ENCODE measurements at places on chromosomes 2 and 18.

DNA sequence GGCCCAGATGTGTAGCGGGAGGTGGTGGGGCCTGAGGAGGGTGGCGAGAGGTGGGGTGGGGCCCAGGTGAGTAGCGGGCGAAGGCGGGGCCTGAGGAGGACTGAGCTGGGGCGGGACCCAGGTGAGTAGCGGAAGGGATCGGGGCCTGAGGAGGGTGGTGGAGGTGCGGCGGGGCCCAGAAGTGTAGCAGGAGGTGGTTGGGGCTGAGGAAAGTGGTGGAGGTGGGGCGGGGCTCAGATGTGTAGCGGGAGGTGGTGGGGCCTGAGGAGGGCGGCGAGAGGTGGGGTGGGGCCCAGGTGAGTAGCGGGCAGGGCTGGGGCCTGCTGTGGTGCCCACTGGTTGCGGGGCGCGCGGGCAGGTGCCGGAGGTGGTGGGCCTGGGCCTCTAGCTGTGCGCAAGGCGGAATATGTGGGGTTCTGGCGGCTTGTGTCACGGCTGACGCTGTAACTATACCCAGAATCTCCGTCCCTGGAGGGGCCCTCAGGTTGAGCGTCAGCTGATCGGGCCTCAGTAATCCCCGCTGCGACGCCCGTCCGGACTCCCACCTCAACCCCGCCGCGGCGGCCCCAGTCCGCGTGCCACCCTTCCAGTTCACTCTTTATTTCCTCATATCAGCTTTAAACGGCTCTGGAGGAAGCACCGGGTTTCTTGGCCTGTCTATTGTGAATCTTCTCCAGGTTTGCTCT lies 866 bp upstream of the SF3B6 start:
- no peak for DNase-seq

GRCh38 chr2:95345081-95345562 lies 48.0 kb downstream of the KCNIP3 start:
- DNase-seq, result no peak

DNA sequence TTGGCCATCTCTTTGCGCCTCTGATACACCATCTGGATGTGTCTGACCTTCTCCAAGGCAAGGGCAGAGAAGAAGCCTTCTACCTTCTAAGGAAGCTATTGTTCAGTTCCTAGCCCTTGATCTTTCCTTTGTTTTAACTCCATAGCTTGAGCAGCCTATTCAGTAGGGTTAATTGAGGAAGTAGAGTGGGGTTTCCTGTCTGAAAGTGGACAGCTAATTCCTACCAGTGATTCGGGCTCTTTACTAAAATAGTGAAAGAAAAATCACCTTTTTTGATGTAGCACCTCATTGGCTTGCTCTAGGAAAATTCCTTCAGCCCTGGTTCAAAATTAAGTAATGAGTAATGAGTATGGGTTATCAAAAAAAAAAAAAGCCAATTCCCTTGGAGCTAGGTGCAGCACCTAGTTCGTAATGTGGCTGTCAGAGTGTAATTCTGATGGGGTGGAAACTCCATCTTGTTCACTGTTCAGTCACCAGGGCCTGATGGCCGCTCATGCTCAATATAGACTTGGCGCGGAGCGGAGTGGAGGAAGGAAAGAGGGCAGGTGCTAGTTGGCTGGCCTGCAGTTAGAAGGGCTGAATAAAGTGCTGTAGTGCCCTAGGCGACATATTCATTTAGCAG lies 2.9 kb upstream of the MGAT5 start:
- DNase-seq, result no peak

DNA sequence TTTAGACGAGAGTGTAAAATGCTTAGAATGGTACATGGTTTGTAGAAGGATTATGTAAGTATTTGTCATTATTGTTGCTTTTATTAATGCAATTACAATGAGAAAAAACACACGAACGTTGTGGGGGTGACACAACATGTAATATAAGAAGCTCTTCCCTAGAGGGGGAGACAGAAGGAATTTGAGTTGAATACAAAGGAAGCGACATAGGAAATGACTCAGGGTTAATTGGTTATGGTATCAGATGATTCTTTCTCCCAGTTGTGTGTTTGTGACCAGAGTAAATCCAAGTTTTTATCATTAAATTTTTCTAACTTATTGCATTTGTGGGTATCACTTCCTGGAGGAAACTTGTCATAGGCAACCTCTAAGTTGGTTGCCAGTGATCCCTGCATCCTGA lies 625.6 kb upstream of the CDH2 start:
- DNase-seq, result no peak

DNA sequence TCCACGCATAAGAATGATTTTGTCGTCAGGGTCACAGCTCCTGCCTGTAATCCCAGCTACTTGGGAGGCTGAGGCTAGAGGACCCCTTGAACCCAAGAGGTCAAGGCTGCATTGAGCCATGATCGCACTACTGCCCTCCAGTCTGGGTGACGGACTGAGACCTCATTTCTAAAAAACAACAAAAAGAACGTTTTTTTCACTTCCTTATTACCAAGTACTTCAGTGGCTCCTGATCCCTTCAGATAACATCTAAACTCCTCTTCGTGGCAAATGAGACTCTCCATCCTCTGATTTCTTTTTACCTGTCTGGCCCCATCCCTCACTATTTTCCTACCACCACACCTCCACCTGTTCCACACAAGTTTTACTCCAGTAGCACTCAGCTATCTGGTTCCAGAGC lies 105.4 kb upstream of the TLK1 start:
- no peak for DNase-seq

GRCh38 chr2:210195101-210195852 lies 24.1 kb upstream of the KANSL1L start:
- DNase-seq, result peak; percentile 50

GRCh38 chr2:37976411-37976810 lies 51.3 kb downstream of the RMDN2 start:
- no peak for DNase-seq

GRCh38 chr2:68726608-68727367 lies 7.8 kb upstream of the ARHGAP25 start:
- peak; percentile 76 for DNase-seq

GRCh38 chr2:168992591-168993349 lies 38.4 kb downstream of the ABCB11 start:
- no peak for DNase-seq

DNA sequence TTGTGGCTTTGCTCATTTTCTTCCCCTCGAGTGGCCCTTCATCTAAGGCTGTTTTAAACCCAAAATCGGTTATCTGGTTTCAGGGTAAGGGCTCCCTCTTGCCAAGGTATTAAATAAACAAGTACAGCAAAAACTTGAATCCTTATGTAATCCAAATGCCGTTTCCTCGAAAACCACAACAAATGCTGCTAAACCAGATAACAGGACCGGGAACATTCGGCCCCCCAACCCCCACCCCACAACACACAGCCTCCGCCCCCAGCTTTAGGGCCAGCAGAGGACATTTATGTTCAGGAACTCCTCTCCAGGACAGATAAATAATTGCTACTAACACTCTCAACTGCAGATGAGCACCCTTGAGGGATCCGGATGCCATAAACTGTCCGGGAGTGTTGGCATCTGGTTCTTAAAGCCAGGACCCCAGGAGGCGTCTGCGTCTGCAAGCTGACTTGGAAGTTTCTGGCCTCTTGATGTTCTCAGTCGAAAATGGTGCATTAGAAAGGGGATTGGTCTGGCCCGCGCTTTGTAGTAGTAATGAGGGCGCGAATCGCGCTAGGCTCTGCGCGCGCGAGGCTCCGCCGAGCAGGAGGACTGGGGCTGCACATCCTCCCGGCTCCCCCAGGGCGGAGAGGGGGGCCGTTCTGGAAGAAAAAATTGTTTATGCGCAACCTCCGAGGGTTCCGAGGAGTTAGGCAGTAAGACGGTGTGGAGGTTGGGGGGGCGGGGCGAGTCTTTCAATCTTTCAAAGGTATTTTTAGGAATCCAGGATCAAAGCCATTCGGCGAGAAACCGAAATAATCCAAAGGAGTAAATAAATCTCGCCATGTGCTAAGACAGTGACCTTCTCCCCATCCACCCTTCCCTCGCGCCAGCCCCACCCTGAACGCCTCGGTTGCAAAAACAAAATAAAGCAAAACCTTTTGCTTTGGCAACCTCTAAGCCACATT lies 3.9 kb upstream of the ID2 start:
- peak; percentile 30 for DNase-seq

DNA sequence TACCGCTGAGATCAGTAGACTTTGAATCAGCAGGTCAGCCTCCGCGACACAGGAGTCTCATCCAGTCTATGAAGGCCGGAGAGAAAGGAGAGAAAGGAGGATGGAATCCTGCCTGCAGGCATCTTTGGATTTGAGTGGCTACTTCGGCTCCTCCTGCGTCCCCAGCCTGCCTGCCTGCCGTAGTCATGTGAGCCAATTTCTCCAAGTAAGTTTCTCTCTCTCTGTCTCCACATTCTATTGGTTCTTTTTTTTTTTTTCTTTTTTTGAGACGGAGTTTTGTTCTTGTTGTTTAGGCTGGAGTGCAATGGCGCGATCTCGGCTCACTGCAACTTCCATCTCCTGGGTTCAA lies 16.7 kb downstream of the PDCD1 start:
- DNase-seq, result no peak

GRCh38 chr2:10559101-10559500 lies 111.0 kb upstream of the ODC1 start:
- no peak for DNase-seq

- no peak for DNase-seq
Observed at GRCh38 chr2:25312958-25313710, 28.6 kb downstream of the DNMT3A start.

DNA sequence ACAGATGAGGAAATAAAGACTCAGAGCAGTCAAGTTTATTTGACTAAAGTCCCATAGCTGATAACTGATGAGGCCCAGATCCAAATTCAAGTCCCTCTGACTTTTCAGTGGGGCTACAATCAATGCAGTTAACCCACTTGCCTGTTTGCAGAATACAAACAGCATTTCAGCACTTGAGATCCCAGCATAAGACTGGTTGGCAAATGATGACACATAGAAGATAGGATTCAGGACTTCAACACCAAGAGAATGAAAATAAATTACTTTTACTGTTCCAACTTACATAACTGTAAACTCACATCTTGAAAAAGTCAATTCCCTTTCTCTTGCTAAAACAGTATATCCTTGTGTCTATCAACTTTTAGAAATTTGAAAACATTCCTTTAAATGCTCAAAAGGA lies 61.2 kb downstream of the CCDC93 start:
- DNase-seq, result no peak

- no peak for DNase-seq
Observed at GRCh38 chr18:29041976-29042375, 865.0 kb upstream of the CDH2 start.

DNA sequence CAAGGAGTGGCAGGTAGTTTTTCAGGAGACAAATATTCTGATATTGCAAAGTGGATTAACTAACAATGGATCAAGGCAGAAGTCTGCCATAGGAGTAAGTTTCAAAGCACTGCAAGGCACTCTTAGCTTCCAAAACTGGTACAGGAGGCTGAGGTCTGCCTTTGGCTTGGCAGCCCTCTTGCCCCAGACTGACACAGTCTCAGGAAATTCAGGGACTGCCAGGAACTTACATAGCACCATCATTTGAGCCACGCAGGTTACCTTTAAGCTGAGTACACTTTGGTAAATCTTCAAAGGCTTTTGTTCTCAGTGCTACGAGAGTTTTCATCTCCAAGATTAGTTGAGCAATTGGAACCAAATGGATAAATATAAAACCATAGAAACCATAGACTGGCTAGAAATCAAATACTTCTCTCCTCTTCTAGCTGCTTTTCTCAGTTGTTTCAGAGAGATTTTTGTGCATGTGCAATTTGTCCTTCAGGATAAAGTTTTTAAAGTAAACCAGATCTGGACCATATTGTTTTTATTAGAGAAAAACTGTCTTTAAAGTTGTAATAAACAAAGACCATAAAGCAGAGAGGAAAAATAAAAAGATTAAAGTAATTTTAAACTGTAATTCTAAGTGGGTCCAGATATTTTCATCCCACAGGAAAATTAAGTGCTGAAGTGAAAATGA lies 18.8 kb downstream of the ANKRD29 start:
- DNase-seq, result no peak

- DNase-seq, result no peak
Observed at GRCh38 chr2:159133797-159134196, 152.7 kb downstream of the WDSUB1 start.

DNA sequence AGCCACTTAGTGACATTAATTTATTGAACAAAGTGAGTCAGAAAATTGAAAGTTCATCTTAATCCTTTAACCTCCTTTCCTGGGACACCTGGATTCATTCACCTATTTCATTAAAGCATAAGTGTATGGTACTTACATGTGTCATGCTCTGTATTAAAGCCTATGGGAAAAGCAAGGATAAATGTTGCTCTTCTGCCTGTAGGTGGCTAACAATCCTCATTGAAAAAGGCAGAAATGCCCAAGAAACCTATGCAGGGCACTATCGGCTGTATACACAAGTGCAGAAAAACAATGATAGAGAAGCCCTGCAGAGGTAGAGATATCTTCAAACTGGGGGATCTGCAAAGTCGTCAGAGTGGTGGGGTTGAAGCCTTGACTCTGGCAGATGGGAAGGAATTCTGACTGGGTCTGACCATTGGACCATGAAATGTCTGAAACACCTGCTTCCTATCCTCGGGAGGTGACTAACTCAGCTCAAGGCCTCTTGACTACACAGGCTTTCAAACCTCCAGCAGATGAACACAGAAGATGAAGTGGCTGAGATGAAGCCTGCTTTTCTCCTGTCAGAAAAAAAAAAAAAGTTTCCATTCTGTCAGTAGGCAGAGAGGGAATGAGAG lies 83.1 kb downstream of the DCC start:
- no peak for DNase-seq

DNA sequence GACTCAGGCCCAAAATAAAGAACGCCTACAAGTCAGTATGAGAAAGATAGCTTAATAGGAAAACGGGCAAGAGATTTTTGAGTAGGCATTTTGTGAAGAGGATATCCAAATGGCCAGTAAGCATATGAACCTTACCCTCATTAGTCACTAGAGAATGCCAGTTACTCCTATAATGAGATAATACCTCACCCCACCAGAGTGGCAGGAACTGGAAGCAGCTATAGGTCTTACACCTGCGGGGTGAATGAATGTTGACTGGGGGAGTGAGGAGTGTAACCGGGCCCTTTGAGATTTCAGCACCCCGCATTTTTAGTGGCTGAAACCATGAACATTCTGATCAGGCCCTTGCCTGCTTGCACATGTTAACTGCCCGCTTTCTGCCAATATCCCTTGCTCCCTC lies 7.5 kb upstream of the PTPN2 start:
- no peak for DNase-seq

DNA sequence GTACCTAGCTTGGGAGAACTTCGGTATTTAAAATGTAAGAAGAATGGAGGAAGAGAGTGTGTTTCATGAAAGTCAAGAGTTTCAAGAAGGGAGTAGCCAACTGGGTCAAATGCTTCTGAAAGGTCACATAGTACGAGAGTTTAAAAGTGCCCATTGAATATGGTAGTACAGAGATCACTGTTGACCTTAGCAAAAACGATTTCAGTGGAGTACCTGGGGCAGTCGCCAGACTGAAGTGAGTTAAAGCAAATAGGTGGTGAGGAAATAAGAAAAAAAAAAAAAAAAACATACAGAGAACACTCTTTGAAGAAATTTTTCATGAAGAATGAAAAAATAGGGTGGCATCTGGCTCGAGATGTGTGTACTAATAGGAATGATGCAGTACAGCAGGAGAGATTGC lies 11.5 kb downstream of the LIPT1 start:
- no peak for DNase-seq
